SK-MEL-5 (cell line): ENCODE measurements at places on chromosomes 6 and 20. TPM values are rescaled to one million over a fixed set of nuclear protein-coding genes. Genes with fewer than 3 reads are reported as not detected.

The RIPOR2 gene
- 6.7 and 7.4 TPM in 2 replicates for total RNA-seq

The FNDC11 gene
- 0.05 TPM in 1 of 2 replicates, not detected in the other for total RNA-seq

The PTK6 gene
- total RNA-seq = 0.19 TPM in 1 of 2 replicates, not detected in the other

DNA sequence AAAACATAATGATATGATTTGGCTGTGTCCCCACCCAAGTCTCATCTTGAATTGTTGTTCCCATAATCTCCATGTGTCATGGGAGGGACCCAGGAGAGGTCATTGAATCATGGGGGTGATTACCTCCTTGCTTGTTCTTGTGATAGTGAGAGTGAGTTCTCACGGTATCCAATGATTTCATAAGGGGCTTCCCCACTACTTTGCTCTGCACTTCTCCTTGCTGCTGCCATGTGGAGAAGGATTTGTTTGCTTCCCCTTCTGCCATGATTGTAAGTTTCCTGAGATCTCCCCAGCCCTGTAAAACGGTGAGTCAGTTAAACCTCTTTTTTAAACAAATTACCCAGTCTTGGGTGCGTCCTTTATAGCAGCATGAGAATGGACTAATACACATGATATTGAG lies 156.8 kb upstream of the PLCB4 start:
- DNase-seq = no peak

- DNase-seq = no peak
Measured at GRCh38 chr6:138349891-138350290, 27.8 kb upstream of the SMIM28 start.

GRCh38 chr6:124131259-124131658 lies 327.6 kb downstream of the NKAIN2 start:
- DNase-seq = no peak

DNA sequence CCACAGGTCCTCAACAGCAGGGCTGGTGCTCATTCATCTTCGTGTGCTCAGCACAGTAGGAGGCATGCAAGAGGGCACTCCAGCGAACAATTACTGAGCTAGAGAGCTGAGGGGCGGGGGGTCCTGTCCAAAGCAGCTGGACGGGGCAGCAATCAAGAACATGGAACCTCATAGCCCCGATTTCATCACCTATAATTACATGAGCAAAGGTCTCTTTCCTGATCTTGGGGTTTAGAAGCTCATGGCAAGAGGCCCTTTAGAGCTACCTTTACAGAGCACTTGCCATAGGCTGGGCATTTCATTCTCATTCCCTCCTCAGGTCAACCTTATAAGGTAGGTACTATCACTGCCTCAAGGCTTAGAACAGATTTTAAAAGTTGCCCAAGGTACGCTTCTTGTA lies 10.4 kb downstream of the MOCS1 start:
- no peak for DNase-seq

DNA sequence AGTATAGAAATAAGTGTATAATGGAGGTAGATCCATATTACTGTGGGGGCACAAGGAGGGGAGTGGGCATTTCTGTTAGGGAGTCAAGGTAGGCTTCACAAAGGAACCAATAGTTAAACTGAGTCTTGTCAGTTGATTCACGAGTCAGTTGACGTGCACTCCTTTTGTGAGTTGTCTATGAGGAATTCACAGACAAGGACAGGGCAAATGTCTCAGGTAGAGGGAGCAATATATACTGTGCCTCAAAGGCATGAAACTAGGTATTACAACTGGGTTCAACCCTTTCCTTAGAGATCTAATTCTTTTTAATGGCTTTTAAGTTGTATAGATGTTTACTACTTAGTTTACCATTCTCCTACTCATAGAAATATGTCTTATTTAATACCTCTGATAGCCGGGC lies 11.0 kb downstream of the TMEM14C start:
- DNase-seq = no peak

GRCh38 chr6:113529196-113529595 lies 327.9 kb upstream of the MARCKS start:
- no peak for DNase-seq

- DNase-seq = no peak
Measured at GRCh38 chr6:147161974-147162495, 42.2 kb upstream of the STXBP5 start.

GRCh38 chr6:111925296-111925695 lies 52.0 kb upstream of the FYN start:
- no peak for DNase-seq

- no peak for DNase-seq
Measured at GRCh38 chr20:53778736-53779135, 185.1 kb upstream of the ZNF217 start.

GRCh38 chr20:51831866-51832265 lies 29.5 kb upstream of the SALL4 start:
- DNase-seq = no peak

DNA sequence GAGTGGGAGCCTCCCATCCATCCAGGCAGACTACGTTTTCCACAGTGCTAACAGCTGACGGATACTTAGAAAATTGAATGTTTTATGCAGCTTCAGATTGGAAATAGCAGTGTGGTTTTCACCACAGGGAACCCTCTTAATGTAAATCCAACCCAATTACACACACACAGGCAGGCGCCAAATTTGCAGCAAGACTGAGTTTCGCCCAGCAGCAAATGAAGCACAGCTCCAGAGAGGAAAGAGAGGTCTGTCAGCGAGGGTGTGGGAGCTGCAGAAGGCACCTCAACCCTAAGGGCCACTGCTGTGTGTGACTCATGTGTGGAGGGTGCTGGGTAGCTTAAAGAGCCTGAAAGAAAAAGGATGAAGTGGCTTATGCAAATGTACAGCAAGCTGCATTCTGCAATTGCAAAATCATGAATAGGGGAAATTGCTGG lies 365.7 kb downstream of the MAFB start:
- DNase-seq = no peak

GRCh38 chr6:117329926-117330325 lies 64.6 kb downstream of the VGLL2 start:
- no peak for DNase-seq

DNA sequence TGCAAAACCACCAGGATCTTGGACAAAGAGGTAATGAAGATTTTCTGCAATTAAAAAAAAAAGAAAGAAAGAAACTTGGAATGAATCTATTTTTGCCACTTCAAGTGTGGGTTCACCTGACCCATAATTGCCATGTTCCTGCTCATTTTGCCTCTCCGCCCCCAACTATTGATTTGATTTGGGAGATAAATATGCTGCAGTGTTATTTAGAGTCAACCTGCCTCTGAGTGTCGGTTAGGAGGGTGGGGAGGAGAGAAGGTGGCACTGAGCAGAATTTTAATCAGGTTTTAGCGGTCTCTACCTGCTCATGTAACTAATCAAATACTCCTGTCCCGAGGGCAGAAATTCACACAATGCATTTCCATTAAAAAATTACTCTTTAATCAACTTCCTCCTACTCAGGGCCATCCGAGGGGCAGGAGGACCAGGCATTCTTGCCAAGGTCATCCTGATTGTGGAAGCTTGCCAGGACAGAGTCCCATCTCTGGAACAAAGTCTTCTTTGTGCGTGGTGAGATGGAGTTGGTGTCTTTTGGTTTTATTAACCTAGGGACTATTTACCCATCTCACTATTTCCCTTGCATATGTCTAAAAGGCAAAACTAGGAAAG lies 300.1 kb downstream of the CDH26 start:
- DNase-seq = no peak

DNA sequence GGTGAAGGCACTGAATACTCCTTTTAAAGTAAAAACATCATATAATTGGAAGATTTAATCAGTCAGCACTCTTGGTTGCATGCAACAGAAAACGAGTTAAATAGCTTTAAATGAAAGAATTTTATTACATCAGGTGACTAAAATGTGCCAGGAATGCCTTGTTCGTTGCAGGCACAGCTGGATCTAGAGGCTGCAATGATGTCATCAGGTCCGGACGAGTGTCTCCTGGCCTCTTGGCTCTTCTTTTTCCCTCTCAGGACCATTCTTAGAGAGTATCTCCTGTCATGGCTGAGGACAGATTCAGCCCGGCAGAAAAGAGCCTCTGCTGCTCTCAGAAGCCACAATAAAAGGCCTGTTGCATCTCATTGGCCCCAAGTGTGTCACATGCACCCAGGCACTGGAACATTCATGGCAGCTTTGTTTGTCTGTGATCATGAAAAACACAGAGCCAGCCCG lies 510.7 kb upstream of the SULF2 start:
- no peak for DNase-seq
